Lung microvascular endothelial cell (primary cell): ENCODE measurements at places on chromosomes 5 and 9.

DNA sequence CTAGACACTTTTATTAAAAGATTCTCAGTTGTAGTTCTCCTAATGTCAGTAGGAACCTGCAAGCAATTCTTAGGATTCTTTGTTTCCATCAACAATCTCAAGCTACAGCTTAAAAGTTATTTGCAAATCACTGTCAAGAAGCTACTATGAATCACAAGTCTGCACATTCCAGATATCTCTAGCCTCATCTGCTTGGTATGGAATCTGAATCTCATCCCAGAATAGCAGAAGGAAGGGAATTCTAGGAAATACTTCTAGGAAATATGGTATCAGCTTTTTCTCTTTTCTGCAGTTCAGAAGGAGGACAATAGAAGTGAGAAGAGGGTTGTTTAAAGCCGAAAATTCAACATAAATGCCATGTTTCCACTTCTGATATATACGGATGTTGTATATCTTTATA lies 792.2 kb upstream of the CDH9 start:
- DNase-seq: no peak

DNA sequence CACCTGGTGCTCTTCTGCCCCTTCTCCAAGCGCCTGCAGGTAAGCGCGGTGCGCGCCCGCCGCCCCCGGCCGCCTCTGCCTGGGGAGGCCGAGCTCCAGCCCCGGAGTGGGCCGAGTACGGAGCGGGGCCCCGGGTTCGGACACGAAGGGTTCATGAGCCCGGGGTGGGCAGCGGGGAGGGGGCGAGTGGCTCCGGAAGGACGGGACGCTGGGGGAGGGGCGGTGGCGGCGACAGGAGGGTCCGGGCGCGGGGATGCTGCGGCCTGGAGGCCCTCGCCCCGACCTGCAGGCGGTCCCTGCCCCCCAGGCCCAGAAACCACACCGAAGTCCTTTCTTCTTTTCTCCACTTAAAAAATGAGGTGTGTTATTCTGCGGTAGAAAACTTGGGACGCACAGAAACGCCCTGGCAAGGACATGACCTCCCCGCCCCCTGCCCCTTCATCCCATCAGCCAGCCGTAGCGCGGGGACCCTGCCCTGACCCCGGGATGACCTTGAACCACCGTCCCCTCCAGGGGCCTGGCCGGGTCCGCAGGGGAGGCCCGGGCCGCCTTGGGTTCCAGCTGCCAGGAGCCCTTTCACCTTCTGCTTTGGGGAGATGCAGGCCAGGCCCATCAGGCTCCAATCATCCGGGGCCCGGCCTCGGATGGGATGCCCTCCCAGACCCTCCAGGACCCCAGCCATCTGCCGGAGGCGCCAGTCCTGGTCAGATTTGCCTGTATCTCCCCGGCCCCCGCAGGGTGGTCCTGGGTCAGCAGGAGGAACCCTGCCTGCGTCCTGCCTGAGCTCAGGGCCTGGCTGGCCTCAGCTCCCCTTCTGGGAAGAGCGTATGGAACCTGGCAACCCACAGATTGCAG lies 545 bp downstream of the DIPK1B start:
- no peak for DNase-seq

- DNase-seq: peak; percentile 92
Observed at GRCh38 chr5:179765400-179765799, 28.4 kb upstream of the LTC4S start.

DNA sequence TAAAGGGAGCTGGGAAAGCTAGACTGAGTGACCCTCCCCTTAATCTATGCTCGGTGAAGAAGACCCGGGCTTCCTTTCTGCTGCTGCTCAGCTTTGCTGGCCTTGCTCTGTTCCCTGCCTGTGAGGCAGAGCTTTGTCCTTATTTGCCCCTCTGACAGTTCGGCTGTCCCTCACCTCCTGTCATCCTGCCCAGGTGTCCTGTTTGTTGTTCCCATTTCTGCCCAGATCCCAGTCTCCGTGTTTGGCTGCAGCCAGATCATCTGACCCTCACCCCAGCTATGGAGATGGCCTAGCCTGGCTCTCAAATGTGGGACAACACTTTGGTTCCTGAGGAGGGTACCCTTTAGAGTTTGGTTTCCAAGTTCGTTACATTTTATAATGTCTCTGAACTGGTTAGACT lies 20.2 kb downstream of the OTULIN start:
- no peak for DNase-seq

DNA sequence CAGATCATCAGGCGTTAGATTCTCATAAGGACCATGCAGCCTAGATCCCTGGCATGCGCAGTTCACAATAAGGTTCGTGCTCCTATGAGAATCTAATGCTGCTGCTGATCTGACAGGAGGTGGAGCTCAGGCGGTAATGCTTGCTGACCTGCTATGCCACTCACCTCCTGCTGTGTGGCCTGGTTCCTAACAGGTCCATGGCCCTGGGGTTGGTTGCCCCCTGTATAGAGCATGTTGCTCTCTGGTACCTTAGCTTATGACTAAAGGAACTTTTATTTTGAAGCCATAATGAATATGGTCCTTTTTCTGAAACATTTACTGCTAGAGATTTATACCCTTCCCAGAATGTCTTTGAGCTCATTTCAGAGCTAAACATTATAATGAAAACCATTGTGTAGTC lies 3.1 kb downstream of the MAN2A1 start:
- no peak for DNase-seq

DNA sequence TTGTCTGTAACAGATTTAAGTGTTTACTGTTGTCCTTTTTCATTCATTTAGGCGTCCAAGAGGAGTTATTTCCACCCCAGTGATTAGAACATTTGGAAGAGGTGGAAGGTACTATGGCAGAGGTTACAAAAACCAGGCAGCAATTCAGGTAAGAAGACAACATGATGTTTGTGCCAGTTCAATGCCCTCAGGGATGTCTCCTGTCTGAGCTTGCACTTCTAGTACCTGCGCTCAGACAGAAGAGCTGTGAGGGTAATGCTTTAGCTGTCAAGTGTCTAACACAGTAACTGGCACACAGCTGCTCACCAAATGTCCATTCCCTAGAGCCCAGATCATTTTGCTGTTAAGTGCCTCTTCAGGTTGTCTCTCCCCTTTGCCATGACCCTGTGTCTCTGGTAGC lies 14.2 kb upstream of the PHF2 start:
- no peak for DNase-seq

- DNase-seq: peak; percentile 67
Observed at GRCh38 chr9:14693251-14693861, at the start of gene ZDHHC21. Gene ZDHHC21 (minus strand): TSS chr9:14693432. CDS start chr9:14674340, 19,092 bp downstream.

DNA sequence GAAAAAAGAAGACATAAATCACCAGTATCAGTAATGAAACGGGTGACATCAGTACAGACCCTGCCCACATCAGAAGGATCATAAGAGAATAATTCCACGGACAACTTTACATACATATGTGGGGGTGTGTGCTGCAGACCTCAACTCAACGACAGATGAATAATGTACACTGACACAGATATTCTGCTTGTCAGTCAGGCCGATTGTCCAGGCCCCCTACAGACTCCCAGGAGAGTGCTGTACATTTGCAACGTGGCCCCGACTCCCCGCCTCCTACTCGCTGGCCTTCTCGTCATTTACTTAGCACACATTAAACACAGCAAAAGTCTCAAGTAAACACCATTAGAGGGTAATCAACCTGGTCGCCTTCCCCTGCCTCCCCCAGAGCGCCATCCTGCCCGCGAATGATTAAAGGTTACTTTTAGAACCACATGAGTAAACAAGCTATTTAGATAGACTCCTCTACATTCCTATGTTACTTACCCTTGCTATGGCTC lies 3.5 kb upstream of the TMED9 start:
- DNase-seq: no peak

DNA sequence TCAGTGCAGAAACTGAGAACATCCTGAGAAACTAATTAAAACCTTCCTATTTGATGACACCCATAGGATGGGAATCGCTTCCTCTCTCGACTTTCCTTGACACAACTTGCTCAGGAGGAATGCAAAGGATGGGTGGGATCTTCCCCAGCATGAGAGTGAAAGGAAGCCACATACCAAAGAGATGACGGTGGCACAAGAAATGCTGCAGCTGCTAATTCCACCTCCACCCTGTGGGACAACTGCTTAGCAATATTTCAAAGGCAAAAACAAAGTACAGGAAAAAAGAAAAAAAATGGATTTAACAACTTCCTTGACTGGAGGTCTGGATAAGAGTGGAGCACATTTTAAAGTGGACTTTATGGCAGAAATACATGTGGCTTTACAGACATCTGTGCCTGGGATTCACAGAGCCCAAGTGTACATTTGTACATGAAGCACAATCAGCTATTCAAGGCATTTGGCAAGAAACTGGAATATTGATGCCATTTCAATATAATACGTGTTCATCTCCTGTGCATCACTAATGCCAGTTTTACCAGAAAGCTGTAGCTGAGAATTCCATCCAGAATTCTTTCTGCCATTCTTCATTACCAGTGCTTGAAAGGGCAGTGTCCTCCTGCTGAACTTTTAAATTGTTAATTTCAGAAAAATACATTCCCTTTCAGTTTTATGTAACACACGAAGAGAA lies 359.2 kb upstream of the ACTBL2 start:
- DNase-seq: peak; percentile 5

DNA sequence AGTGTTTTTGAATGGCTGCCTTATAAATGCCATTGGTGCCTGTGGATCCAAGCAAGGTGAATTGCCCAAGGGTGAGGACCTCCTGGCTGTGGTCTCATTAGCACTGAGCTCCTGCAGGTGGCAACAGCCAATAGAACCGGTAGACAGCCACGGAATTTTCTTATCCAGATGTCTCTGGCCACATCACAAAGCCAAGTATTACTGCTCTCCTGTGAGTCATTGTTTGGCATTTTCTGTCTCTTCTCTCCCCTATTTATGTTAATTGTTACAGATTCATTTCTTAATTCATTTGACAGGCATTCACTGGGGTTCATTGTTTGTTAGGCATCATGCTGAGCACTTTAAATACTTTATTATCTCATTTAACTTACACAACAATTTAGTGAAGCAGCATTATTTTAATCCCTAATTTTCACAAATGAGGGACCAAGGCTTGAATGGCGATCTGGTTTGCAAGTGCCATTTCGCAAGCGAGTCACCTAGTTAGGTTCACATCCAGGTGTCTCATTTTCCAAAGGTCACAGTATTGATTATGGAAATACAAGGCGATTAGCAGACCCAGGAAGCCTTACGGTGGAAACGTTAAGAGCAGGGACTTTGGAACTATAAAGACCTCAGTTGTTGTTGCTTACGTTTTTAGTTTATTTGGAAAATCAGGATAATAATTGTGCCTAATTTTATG lies 58.2 kb upstream of the DPYSL3 start:
- DNase-seq: peak; percentile 79

GRCh38 chr5:150778517-150779396 lies at the start of gene SMIM3:
Gene SMIM3 (plus strand): TSS chr5:150778757. CDS start chr5:150795441, 16,684 bp downstream.
- peak; percentile 51 for DNase-seq

GRCh38 chr9:129938291-129938979 lies 103.2 kb downstream of the USP20 start:
- peak; percentile 86 for DNase-seq

GRCh38 chr5:67089200-67089725 lies 107.3 kb downstream of the CD180 start:
- no peak for DNase-seq

GRCh38 chr5:133921979-133922378 lies 46.4 kb downstream of the C5orf15 start:
- DNase-seq: no peak

- DNase-seq: no peak
Observed at GRCh38 chr5:67454957-67455561, 258.5 kb upstream of the CD180 start.

GRCh38 chr5:135494196-135494595 lies 41.6 kb downstream of the NEUROG1 start:
- DNase-seq: no peak

- no peak for DNase-seq
Observed at GRCh38 chr9:137128158-137128861, 10.6 kb upstream of the GRIN1 start.

GRCh38 chr9:83596899-83597504 lies 25.9 kb upstream of the IDNK start:
- peak; percentile 44 for DNase-seq

DNA sequence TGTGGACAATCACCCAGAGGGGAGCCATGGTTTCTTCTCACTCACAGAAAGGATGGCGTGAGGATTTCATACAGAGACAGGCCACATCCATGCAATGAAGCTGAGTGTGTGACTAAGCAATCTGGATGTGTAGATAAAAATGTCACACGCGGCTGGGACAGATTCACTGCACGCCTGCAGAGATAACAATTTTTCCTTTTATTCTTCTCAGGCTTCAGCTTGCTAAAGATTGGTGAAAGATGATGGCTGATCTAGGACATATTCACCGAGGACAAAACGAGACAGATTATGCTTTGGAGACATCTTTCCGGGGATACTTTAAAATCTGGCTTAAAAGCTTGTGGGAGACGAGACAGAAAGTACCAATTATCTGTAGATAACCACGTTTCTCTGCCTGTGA lies 313.9 kb upstream of the TRPC7 start:
- DNase-seq: no peak

- no peak for DNase-seq
Observed at GRCh38 chr5:128876569-128877382, 88.5 kb upstream of the SLC27A6 start.

DNA sequence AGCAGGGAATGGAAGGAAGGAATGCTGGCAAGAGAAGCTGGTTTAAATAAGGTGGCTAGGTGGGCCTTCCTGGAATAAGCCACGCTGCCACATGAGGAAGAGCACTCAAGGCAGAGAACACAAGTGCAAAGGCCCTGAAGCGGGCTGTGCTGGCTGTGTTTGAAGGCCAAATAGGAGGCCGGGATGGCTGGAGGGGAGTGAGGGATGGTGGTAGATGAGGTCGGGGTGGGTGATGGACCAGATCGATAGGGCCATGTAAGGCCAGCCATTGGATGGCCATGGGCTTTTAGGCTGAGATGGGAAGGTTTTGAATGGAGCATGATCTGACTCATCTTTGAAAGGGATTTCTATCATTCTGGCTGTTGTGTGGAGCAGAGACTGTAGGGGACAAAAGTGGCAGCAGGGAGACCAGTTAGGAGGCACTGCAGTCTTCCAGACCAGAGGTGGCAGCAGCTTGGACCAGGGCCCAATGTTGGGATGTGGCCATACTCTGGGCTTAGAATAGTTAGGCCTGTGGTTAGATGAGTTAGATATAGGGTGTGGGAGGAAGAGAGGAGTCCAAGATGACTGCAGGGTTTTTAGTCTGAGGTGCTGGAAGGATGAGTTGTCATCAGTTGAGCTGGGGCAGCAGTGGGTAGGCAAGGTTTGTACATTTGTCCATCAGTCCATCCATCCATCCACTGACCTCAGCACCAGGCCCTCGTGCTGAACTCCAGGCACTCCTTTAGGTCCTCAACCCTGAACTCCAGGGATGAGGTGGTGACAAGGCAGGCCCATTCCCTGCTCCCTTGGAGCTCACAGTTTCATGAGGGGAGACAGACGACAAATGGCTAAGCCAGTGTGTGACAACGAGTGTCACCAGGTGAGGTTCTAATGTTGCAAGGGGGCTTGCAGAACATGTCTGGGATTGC lies 30.3 kb downstream of the NDST1 start:
- DNase-seq: no peak

- no peak for DNase-seq
Observed at GRCh38 chr9:21933281-21933680, 60.9 kb downstream of the CDKN2A start.

GRCh38 chr5:82798676-82799075 lies 278.5 kb downstream of the TMEM167A start:
- DNase-seq: no peak
